ENCODE measurements at places on chromosomes 5 and 9.
A peak's percentile ranks its signal among the peaks of the same experiment; 100 is the strongest.

DNA sequence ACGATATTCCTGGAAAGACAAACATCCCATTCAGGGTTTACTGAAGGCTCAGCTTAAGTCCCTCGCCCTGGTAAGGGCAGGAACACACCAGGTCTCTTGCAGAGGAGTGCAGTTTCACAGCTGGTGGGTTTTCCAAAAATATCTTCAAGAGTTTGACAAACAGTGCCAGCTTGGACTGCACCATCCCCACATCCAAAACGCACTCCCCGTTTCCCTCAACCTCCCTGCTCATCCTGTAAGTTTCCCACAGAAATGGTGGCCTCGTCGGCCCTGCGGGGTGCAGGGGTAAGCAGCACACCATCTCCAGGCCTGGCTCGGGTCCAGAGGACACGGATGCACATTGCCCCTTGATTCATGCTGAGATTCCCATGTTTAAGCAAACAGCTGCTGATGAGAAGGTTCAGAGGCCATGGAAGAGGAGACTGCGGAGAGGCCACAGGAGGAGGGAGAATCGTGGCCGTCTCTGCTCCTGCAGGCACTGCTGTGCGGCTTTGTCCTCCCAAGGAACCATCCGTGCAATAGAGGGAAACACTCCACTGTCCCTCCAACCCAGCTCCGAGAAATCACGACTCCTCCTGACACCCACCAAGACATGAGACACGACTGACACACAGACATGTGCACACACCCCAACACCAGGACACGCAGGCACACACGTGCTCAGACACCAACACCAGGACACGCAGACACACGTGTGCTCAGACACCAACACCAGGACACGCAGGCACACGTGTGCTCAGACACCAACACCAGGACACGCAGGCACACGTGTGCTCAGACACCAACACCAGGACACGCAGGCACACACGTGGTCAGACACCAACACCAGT, 24.0 kb upstream of the SLC12A7 start:
- no peak for DNase-seq

GRCh38 chr9:97491216-97491999, 10.1 kb upstream of the TMOD1 start:
- no peak for DNase-seq

DNA sequence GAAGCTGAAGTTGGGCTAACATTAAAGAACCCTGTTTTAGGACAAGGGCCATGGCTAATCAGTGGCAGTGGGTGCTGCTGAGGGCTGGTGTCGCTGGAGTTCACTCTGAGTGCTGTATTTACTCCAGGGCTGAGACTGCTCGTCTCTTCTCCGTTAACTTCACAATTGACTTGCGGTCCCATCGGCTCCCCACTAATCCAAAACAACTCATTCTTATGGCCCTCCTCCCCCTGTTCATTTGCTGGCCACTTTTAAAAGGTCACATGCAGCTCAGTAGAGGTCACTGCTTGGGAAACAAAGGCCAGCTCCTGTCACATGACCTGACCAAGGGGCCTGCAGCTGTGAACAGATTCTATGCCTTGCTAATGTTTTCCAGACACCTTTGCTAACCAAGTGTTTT, 38.4 kb downstream of the PTCH1 start:
- DNase-seq = no peak

DNA sequence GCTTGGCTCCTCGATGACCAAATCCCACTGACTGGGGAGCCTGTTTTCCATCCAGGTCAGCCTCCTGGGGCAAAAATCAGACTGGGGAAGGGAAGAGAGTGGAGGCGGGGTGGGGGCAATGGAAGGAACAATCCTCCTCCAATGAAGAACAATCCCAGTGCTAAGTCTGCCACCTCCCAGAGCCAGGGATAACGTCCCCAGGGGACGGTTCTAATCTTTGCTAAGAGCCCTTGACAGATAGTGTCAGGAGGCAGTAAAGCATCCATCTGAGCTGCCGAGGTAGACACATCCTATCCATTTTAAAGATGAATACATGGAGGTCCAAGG, 298.5 kb upstream of the MSX2 start:
- no peak for DNase-seq

- DNase-seq = no peak
Observed at GRCh38 chr9:87810679-87811178, 71.9 kb upstream of the SPATA31E1 start.

GRCh38 chr5:110354311-110354710, 372.2 kb downstream of the TMEM232 start:
- DNase-seq = no peak

- peak; percentile 61 for DNase-seq
Observed at GRCh38 chr5:6576861-6577501, 55.9 kb downstream of the NSUN2 start.

GRCh38 chr5:23269981-23270380, 237.4 kb upstream of the PRDM9 start:
- no peak for DNase-seq

GRCh38 chr9:126440940-126441339, 114.3 kb downstream of the MVB12B start:
- DNase-seq = peak; percentile 66

- no peak for DNase-seq
Observed at GRCh38 chr9:111878946-111879345, 17.7 kb upstream of the UGCG start.

DNA sequence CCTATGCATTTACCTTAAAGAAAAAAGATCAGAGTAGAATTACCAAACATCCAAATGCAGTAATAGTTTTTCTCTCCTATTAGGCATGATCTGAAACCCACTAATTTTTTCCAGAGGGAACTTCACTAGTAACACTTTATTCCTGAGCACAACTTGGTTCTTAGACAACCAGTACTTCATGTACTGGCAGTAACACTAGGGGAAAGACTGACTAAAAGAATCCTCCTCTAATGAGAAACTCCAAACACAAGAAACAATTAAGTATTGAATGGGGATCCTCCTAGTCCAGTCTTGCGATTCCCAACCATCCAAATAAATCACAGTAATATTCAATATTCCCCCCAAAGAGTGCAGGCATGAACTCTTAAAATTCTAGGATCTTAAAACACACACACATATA, 48.9 kb downstream of the ZNF608 start:
- DNase-seq = no peak

DNA sequence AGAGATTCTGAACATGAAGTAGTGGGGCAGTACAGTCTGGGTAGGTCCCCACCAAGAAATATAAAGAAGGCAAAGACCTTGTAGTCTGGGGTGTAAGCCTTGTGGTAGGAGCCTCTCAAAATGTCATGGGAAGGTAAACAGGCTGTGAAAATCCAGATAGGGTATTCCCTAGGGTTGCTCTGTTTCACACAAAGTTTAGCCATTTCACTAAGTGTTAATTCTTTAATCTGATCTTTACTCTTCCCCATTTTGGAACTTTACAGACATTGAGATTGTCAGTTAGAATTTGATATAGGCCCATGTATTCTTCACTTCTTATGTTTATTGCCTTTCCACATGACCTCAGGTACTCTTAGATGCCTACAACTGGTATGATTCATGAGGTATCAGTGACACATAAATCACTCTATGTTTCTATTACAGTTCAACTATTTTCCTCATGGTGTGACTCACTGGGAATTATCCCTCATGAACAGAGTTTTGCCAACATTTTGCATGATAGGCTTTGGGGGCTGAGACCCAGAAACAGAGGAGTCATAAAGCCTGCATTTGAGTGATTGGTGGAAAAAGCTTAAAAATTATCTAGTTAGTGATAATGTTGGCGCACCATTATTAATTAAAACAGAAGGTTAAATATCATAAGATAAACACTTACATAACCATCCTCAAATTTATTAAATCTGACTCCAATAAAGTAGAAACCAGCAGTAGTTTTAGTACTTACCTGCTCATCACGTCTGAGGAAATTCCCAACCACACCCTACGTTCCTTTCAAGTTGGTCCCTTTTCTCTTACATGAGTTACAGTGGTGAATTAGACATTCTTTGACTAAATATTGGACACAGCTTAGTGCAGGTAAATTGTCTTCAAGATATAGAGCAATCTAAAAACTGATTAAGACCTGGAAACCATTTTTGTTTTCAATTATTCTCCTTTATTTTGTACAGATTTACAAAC, 399.8 kb upstream of the MEF2C start:
- DNase-seq = no peak

DNA sequence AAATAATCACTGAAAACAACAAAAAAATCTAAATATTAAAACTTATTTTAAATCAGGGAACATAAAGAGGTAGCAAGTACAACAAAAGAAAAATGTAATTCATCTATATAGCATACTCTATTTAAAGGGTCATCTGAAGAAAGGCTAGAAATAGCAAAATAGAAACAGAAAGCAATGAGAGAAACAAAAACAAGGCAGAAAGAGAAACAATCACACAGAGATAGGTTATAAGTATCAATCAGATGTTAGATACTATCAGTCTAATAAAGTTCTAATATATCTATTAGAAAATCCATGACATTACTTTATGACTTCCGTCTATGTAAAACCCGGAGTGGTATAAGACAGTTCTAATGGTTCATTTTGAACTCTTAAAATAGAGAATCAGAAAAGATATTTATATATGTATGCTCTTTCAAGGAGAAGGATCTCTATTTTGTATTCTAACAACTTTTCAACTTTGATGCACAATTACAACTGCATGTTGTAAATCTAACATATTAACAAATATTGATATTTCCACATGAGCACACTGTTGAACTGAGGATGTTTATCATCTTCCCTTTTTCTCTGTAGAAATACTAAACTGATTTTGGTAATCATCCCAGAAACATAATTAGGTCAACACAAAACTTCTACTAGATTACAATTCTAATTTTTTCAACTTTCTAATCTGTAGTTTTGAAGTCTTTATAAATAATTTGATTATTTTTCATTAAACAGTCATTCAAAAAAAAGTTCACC, 15.8 kb downstream of the RICTOR start:
- no peak for DNase-seq

- no peak for DNase-seq
Observed at GRCh38 chr9:75918154-75918553, 27.7 kb downstream of the PCSK5 start.

DNA sequence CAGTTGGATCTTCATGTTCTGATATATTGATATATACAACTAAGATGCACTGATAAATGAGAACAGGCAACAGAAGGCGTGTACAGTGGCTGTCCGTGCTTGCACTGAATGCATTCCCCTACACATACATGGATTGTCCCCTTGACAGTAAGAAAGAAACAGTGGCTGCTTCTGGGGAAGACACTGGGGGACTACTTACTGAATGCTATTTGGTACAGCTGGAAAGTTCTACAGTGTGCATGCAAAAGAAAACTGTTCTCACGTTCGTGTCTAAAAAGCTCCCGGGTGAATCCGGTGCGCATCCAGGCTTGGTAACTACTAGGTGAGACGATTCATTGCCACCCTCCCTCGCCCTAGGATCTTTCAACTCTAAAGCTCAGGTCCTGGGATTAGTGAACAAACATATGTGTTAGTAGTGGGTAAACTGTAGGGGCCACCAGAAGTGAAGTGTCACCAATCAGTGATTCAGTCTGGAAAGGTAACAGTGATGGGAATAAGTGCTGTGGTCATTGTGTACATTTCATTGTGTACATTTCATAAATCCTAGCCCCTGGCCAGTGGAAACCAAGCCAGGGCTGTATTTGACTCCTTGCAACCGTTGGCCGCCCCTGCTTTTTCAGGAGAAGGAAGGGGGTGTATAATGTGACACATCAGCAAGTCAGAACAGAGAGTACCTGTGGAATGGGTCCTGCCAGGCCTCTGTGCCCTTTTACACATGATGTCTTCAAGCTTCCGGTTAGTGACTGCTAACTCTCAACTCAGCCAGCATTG, 46.3 kb upstream of the BOD1 start:
- no peak for DNase-seq

DNA sequence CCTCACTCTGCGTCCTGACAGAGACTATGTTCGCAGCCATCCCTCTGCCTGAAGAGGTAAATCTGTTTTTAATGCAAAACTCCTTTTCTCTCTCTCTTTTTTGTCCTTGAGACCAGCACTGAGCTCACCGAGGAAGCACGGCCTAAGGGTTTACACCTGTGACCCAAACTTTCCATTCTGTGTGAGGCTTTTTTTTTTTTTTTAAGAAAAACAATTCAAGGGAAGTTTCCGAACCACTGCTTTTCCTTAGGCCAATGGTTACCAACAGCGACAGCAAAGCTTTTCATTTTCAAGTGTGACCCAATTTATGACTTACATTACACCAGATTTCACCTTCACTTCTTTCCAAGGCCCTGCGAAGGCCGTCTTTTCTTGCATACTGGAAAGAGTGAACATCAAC, 205.9 kb downstream of the EFNA5 start:
- no peak for DNase-seq

DNA sequence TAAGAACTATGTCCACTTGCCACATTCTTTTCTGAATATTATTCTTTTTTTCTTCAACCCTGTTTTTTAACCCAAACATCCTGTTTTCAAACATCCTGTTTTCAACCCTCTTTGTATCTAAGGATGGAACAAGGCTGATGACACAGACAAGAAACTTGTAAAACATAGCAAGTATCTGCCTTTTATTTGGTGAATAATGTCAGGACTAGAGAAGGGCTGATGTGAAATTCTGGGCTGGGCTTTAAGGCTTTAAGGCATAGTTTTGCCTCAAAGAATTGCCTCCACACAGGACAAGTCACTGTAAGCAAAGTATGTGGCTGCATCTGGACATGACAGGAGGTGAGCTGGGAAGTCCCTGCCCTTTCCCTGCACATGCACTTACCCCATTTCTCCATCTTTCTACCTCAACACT, 42.5 kb upstream of the RIC1 start:
- no peak for DNase-seq

- DNase-seq = no peak
Observed at GRCh38 chr5:127899214-127899610, 184.4 kb upstream of the SLC12A2 start.

DNA sequence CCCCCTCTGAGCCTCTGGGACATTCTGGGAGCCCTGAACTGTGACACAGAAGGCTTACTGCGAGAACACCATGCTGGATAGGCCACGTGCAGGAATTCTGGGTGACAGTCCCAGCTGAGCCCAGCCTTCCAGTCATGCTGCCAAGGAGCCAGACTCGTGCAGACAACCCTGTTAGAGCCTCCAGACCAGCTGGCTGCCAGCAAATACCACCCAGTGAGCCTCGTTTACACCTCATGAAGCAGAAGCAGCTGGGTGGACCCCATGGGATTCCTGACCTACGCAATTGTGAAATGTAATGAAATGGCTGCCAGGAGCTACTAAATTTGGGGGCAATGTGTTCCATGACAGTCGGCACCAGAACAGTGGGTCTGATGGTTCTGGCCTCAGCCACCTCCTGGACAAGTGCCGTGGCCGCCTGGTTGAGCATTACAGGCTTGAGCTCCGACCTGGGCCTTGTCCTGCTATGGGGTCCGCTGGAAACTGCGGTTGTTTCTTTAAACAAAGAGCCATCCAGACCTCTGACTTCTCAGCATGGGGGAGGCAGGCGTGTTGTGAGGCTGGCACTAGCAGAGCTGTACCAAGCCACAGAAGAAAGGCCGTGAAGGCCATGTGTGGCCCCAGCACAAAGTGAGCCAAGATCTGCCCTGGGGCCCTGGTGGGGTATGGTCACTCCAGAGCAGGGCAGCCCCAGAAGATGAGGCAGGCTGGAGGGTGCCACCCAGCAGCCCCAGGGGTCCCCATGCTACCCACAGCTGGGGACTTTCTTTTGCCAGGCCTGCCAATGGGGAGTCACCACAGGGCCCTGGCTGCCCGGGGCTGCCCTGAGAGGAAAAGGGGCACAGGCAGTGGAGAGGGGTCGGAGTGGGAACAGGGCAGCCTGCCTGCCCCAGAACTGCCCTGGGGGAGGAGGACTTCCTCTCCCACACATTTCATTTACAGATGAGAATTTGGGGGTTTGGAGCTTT, 19.3 kb upstream of the RXRA start:
- DNase-seq = no peak

- DNase-seq = no peak
Observed at GRCh38 chr5:81007637-81008027, 47.5 kb downstream of the RASGRF2 start.

GRCh38 chr5:54743997-54744788, 226.6 kb downstream of the SNX18 start:
- DNase-seq = no peak
